Sigmoid colon (tissue), 7 donors: ENCODE measurements at places on chromosomes 4 and X.

DNA sequence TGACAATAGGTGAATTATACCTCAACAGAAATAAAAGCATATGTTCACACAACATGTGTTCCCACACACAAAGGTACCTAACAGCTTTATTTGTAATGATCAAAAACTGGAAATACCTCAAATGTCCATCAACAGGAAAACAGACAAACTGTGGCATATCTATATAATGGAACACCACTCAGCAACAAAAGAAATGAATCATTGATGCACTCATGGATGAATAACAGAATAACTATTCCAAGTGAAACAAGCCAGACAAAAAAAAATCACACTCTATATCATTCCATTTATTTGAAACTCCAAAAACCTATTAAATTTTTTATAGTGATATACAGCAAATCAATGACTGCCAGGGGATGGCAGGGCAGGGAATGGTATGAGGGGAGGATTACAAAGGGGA is 148.1 kb downstream of the PLS3 start:
- no peak for DNase-seq

DNA sequence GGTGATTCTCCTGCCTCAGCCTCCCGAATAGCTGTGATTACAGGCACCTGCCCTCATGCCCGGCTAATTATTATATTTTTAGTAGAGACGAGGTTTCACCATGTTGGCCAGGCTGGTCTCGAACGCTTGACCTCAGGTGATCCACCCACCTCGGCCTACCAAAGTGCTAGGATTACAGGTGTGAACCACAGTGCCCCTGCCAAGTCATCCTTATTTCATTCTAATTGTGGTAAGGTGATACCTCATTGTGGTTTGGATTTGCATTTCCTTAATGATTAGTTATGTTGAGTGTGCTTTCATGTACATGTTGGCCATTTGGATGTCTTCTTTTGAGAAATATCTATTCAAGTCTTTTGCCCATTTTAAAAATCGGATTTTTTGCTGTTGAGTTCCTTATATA is 93.0 kb downstream of the USP9X start:
- no peak for DNase-seq

GRCh38 chr4:147975933-147976928 is 244.3 kb downstream of the ARHGAP10 start:
- no peak for DNase-seq

DNA sequence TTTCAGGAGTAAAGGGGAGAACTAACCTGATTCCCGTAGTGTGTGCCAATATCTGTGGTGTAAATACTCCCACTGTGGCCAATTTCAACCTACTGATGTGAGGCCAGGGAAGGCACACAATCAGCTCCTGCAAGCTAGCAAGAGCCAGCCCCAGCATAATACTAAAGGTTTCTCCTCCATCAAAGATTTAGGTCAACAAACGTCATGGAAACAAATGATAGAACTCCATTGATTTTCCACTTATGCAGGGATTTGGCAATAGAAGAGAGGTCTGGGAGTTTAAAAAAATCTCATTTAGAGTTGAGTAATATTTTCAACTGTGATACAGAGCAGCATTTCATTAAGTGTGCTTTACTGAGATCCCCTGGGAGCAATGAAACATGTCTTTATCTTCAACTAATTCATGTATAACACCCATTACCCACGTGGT is 15.8 kb upstream of the VEGFD start:
- DNase-seq: no peak

- no peak for DNase-seq
Observed at GRCh38 chr4:121306931-121307330, 73.9 kb downstream of the QRFPR start.

- DNase-seq: no peak
Observed at GRCh38 chr4:14877246-14878225, 124.7 kb upstream of the CPEB2 start.

DNA sequence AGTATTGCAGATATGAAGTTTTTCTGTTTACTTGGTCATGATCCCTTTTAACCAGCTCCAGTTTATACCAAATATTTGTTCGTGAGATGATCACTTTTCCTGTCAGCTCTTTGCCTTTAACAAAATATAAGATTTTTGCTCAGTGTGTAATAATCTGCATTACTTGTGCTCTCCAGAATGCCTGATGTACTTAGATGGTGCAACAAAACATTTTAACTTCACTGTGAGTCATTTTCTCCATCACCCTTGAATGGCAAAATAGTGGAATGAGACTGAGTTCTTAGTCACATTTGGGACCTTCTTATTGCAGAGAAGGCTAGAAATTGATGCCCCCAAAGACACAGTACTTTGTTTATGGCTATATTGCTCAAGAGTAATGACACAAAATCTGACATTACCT is 252.0 kb downstream of the FRMPD4 start:
- no peak for DNase-seq

GRCh38 chr4:26206339-26206738 is 114.5 kb upstream of the RBPJ start:
- peak; percentile 73 for DNase-seq

DNA sequence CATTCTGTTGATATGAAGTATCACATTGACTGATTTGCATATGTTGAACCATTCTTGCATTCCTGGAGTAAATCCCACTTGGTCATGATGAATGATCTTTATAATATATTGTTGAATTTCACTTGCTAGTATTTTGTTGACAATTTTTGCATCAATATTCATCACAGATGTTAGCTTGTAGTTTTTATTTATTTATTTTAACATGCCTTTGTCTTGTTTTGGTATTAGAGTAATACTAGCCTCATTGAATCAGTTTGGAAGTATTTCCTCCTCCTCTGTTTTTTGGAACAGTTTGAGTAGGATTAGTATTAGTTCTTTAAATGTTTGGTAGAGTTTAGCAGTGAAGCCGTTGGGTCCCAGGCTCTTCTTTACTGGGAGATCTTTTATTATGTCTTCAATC is 13.9 kb upstream of the ADH1C start:
- no peak for DNase-seq

- DNase-seq: no peak
Observed at GRCh38 chrX:9805956-9806355, 19.7 kb downstream of the SHROOM2 start.

DNA sequence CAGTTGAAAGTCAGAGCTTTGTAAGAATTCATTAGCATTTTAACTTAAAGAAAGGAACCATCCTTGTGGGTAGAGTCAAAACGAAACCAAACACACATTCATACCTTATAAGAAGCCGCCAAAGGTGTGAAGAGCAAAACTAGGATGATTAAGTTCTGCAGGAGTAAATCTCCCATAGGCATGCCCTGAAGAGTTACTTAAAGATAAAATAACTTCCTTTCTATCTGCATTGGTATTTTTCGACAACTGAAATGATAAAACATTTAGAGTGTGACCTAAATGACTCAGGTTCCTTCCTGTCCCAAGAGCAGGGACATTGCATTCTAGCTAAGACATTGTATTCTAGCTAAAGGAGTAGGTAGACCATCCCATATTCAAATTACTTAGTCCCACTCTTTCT is 75.3 kb downstream of the BCOR start:
- DNase-seq: no peak

DNA sequence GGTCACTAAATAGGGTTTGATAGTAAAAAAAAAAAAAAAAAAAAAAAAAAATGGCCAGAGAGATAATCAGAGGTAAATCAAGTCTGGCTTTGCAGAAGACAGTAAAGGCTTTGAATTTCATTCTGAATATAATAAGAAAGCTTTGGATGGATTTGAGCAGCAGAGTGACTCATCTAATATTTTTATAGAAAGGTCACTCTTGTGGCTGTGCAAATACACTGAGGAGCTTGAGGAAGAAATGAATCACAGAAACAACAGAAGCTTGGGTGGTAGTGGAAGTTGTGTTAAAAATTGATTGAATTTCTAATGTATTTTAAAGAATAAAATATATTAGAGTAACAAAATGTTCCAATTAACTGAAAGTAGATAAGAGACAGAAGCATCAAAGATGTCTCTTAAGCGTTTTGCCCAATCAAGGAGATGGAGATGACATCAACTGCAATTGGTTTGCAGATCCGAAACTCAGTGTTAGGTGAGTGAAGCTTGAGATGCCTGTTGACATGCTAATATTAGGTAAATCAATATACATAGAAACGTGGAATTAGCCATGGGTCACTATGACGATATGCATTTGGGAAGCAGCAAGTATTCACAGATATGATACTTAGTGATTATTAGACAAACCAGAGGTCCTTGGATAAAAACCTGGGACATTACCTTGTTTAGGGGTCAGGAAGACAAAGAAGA is 280.5 kb downstream of the GPM6A start:
- no peak for DNase-seq

DNA sequence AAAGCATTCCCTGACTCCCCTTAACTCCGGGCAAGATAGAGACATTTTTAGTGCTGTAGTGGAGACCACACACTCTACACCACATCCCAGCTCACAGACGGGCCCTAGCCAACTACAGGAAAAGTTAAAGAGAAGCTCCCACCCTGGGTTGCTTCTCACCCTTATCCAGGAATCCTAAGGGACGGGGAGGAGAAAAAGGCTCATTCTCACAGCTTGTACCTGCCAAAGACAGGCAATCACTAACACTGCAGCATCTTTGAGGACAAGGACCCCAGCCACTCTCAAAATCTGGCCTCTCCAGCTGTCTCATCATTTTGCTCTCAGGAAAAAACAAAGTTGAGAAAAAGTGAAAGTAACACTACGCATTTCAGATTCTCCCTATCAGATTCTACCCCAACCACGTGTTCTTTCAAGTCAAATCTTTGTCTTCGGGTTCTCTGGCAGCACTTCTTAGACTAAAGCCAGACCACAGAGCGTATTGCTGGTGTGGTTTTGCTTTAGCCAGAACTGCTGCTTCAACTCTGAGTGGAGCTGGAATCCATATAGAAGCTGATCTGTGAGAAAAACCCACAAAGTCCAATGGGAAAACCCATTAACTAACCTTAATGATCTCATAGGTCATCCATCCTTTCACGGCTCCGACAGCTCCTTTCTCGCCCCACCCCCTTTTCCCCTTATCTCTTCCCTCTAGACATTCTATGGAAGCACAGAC is 605.9 kb upstream of the DIPK2B start:
- no peak for DNase-seq

GRCh38 chr4:10879411-10880110 is 195.0 kb upstream of the CLNK start:
- no peak for DNase-seq

DNA sequence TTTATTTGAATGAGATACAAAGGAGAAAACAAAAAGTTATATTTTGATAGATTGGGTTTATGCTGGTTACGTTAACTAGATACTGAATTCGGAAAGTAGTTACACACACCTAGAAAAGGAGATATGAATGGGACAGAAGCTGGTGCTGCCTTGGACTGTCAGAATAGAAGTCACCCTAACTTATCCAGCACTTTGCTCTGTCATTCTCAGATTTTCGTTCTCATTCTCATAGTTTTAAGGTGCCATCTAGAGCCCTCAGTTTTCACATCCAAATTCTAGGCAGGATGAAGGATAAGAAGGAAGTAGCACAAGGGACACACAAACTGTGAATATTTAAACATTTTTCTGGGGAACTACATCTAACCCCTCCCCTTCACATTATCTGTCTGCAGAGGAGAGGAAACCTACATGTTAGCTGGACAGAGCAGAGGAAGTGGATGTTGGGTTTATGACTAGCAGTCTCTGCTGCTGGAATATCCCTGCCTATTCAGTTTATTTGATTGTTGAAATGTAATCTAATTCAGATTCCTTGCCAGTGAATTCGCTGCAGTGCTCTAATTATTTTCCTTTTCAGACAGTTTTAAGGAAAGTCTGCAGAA is 521.9 kb downstream of the FAT4 start:
- DNase-seq: no peak
